Stimulated activated CD8-positive, alpha-beta memory T cell treated with anti-CD3 and anti-CD28 coated beads, Interleukin-15, amount 100 ng/mL, for 4 hours (primary cell): ENCODE measurements at places on chromosomes 4 and X.

DNA sequence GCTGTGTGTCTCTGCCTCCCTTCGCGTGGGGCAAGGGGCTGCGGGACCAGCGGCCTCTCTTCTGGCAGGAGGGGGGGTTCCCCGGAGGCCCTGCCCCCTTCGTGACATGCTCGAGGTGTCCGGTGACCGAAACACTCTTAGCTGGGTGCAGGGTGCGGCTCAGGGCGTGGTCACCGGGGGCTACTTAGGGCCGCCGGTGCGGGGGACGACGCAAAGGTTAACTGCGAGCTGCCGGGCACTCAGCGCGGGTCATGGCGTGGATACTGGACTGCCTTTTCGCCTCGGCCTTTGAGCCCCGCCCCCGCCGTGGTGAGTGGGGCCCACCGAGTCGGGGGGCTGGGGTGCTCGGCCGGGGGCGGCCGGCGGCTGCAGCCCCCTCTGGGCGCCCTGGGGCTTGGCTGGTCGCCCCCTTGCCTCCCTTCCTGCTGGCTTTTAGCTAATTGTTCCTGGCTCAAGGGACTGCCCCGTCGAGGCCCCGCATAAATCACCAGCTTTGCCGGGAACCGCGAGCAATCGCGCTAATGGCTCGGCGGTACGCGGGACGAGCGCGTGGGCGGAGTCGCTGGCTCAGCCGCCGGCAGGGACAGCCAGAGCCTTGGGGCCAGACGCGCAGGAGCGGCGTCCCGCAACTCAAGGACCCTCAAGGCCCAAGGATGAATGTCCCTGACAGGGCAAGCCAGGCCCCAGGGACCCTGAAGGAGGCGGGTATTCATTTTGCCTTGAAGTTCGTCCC lies at the start of gene ARHGAP36:
ARHGAP36 (plus strand) TSS at position 211 of the 733 bp plus-strand sequence. CDS start 23,320 bp downstream, outside the sequence.
- no peak for DNase-seq

DNA sequence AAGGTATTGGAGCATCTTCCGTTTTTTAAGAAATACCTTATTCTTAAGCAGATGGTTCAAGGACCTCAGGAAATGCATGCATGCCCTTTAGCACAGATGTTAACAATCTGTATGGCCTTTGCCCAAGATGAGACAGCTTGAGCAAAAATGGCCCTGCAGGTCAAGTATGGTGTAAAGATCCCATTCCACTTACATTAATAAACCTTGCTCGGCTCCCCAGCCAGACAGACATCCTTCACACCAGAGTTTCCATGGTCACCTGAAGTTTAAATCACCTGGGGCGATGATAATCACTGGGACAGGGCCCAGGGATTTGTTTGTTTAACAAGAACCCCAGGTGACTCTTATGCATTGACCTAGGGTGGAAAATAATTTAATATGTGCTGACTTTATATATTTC lies 287.0 kb upstream of the NOCT start:
- no peak for DNase-seq

DNA sequence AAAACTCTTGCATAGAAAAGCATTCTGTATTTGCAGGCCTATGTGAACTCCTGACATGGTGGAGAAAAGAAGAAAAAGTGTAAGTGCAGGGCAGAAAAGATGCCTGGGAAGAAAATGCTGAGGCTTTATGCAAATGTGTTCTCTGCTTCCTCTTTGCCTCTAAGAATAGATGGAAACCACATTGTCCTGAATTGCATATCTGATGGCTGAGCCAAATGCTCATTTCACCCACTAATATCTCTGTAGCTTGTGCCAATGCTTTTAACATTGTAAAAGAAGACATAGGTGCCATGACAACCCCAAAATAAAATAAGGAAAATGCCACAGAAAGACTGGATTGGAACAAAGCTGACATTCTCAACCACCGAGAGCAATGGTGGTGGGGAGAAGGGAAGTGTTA lies 307.4 kb downstream of the GRIA2 start:
- no peak for DNase-seq

GRCh38 chr4:94833394-94833793 lies 75.6 kb downstream of the BMPR1B start:
- no peak for DNase-seq
